ENCODE measurements at places on chromosomes 2 and 18.

DNA sequence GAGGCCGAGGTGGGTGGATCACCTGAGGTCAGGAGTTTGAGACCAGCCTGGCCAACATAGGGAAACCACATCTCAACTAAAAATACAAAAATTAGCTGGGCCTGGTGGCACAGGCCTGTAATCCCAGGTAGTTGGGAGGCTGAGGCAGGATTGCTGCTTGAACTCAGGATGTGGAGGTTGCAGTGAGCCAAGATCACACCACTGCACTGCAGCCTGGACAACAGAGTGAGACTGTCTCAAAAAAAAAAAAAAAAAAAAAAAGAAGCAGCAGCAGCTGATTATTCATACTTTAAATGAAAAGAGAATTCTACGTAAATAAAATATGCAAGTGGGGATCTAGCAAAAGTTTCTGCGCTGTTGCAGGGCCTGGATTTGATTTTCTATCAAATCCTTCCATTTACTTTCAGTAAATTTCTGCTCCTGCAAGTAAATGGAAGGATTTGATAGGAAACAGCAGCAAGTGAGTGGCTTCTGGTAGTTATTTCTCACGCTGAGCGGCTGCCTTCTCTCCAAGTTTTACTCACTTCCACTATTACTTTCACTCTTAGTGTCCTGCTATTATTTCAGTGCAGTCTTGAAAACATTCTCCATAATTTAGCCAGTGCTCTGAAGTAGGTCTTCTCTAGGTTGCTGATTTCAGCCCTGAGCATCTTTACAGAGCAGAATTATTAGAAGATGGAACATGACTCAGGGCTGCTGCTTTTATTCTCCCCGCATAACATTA lies 68.4 kb downstream of the SLC16A14 start:
- no peak for DNase-seq

DNA sequence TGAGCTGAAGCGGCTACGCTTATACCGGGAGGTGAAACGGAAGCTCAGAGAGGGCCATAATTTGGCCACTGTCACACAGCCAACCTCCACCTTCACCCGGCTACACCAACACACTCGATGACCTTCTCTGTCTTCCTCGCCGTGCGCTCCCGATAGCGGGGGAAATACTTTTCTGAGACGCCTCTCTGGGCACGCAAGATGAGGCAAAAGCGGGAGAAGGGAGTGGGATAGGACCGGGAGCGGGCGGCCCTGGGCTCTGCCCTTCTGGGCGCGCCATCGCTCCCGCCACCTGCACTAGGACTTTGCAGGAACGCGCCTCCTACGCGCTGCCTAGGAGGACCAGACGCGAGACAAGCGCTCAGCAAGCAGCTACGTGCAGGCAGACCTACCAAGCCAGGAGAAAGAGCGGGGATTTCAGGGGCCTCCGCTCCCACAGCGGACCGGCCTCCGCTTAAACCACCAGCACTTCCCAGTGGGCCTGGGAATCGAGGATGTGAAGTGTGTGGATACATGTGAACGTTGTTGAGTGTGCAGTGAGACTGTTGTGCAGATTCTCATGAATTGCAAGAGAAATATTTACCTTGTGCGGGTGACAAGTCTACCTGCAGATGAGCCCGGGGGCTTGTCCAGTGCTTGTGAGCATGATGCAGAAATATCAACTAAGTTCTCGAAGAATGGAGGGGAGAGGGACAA lies 11.4 kb downstream of the SIX3 start:
- no peak for DNase-seq

DNA sequence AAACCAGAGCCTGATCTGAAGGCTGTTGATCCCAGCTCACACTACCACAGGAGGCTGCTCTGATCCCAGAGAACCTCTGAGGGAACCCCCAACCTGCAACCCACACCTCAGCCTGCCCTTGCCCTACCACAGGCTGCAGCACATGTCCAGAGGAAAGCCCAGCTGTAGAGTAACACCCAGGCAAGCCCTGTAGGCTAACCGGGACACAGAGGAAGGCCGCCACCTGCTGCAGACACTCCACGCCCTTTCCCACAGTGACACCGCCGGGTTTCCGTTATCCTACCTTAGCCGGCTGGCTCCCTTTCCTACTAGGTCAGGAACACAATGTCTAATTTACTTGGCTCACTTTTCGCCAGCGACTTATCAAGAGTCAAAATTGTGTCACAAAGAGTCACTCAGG lies 266.7 kb upstream of the KLHL29 start:
- no peak for DNase-seq

- DNase-seq: no peak
These were observed 706 bp downstream of the UBXN2A start for GRCh38 chr2:23940718-23941620.

DNA sequence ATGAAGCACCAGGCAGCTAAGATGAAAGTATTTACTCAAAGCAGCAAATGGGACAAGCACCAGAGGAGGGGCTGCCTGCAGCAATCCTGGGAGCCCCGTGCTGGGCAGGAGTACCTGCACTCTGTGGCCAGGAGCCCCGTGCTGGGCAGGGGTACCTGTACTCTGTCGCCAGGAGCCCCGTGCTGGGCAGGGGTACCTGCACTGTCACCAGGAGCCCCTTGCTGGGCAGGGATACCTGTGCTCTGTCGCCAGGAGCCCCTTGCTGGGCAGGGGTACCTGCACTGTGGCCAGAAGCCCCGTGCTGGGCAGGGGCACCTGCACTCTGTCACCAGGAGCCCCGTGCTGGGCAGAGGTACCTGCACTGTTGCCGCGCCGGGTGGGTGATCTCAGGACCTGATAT lies 158.6 kb downstream of the MYT1L start:
- DNase-seq: no peak

DNA sequence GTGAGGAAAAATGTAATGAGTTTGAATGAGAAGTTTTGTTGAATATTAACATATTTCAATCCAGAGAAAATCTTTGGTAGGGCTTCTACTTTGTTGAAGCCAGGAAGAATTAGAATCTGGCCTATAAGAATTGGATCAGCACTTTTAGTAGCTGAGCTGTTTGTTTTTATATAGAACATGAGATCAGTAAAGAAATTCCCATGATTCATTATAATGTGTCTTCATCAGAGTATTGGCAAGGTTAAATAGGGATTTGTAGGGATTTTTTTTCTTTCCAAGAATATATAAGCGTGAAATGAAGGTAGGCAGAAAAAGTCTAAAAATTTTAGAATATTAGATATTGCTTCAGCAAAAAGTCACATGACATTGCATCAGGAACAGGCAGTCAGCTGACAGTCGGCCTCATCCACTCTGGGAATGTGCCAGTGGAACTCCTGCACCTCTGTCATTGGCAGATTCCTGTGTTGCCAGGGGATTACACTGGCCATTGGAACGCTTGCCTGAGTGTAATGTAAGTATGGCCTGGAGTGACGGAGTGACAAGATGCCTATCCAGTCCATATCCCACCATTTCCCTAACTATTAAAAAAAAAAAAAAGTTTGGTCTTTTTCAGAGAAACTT lies 60.6 kb downstream of the SERTAD2 start:
- no peak for DNase-seq

- DNase-seq: no peak
These were observed 970 bp upstream of the ADCYAP1 start for GRCh38 chr18:903701-904100.

GRCh38 chr2:9071032-9071431 lies 67.5 kb upstream of the MBOAT2 start:
- DNase-seq: no peak

DNA sequence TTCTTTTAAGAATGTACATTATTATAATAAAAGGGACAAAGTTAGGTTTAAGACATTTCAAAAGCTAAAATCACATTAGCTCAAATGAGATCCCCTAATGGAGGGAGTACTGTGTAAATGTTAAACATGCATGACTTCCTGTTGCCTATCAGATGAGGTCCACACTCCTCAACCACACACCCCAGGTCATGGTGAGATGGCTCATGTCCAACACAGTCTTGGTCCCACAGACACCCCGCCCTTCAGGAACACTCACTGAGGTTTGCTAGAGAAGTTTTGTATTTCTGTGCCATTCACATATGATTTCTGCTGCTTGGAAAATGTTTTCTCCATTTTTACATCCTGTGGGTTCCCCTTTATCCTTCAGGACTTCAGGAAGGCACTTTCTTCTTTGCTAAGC lies 491.0 kb downstream of the SOX11 start:
- no peak for DNase-seq
